Liver (tissue), 10 donors: ENCODE measurements at places on chromosomes 4 and X. TPM values are rescaled to one million over a fixed set of nuclear protein-coding genes. Genes with fewer than 3 reads are reported as not detected.

DNA sequence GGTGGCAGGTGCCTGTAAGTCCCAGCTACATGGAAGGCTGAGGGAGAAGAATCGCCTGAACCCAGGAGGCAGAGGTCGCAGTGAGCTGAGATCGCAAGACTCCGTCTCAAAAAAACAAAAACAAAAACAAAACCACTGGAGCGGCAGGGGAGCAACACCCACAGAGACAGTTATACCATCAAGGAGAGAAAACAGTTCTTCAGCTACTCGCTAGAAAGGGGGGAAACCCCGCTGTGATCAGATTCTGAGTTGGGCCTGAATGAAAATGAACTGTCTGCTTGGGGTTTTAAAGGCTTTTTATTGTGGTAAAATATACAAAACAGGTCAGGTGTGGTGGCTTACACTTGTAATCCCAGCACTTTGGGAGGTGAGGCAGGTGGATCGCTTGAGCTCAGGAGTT, 16.8 kb upstream of the IRAK1 start:
- H3K27me3 ChIP-seq = no peaks in the 10 kb centered on the region
- H3K4me1 ChIP-seq = peaks cover 2% of the 10 kb centered on the region
- no peak overlapping the region for H3K27ac ChIP-seq
- H3K4me3 ChIP-seq = no peak overlapping the region

- no peak for DNase-seq
- H3K36me3 ChIP-seq = no peaks in the 10 kb centered on the region
- no peaks in the 10 kb centered on the region for H3K4me1 ChIP-seq
- no peak overlapping the region for H3K4me3 ChIP-seq
- H3K27me3 ChIP-seq = no peaks in the 10 kb centered on the region
Measured at GRCh38 chr4:187301923-187302322, 578.3 kb upstream of the FAT1 start.

DNA sequence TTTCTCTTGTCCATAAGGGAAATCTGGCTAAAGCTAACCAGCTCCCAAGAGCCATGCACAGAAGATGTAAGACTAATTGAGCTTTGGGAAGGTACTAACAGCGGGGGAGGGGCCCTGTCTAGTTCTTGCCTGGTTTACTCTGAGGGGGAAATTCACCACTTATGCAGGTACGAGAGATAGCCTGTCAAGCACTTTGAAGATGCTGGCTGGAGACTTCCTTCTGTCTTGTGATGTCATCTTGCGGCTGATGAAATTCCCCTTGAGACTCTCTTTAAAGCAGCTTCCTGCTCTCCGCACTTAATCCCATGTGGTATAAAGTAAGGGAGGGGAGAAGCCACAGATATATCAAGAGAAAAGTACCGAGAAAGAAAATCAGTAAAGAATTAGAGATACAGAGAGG, 345.3 kb downstream of the MAPK10 start:
- H3K27ac ChIP-seq = no peak overlapping the region
- H3K36me3 ChIP-seq = no peaks in the 10 kb centered on the region
- DNase-seq = no peak
- no peaks in the 10 kb centered on the region for H3K27me3 ChIP-seq
- H3K4me3 ChIP-seq = no peak overlapping the region
- no peaks in the 10 kb centered on the region for H3K4me1 ChIP-seq

- DNase-seq = no peak
- H3K36me3 ChIP-seq = no peaks in the 10 kb centered on the region
- H3K27me3 ChIP-seq = no peaks in the 10 kb centered on the region
- H3K27ac ChIP-seq = no peak overlapping the region
Measured at GRCh38 chrX:83845397-83845796, 15.5 kb upstream of the CYLC1 start.

- H3K4me3 ChIP-seq = no peak overlapping the region
- H3K27me3 ChIP-seq = no peaks in the 10 kb centered on the region
- no peak overlapping the region for H3K27ac ChIP-seq
- H3K36me3 ChIP-seq = no peaks in the 10 kb centered on the region
Measured at GRCh38 chrX:150150076-150150779, 211.9 kb upstream of the EOLA2 start.

GRCh38 chrX:154021131-154021611, 1.5 kb upstream of the IRAK1 start:
- no peak overlapping the region for H3K4me3 ChIP-seq
- H3K27ac ChIP-seq = no peak overlapping the region
- DNase-seq = no peak
- H3K36me3 ChIP-seq = peaks cover 7% of the 10 kb centered on the region
- peaks cover 2% of the 10 kb centered on the region for H3K4me1 ChIP-seq

DNA sequence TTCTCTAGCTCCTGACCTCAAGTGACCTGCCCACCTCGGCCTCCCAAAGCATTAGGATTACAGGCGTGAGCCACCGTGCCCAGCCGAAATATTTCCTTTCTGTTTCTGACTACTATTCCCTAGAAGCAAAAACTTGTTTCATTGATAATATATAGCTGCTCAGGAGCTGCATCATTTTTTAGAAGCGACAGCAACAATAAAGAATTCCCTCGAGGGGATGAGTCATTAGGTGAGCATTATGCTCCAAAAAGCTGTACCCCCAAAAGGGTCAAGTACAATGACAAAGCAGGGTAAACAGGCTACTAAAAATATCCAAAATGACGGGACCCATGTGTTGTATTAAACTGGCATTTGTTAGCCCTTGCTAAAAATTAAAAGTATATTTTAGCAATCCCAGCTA, 67.0 kb downstream of the RBM47 start:
- no peaks in the 10 kb centered on the region for H3K27me3 ChIP-seq
- H3K4me3 ChIP-seq = no peak overlapping the region
- peak overlapping the region; percentile 7 for H3K27ac ChIP-seq
- H3K36me3 ChIP-seq = no peaks in the 10 kb centered on the region
- H3K4me1 ChIP-seq = peaks cover 23% of the 10 kb centered on the region

DNA sequence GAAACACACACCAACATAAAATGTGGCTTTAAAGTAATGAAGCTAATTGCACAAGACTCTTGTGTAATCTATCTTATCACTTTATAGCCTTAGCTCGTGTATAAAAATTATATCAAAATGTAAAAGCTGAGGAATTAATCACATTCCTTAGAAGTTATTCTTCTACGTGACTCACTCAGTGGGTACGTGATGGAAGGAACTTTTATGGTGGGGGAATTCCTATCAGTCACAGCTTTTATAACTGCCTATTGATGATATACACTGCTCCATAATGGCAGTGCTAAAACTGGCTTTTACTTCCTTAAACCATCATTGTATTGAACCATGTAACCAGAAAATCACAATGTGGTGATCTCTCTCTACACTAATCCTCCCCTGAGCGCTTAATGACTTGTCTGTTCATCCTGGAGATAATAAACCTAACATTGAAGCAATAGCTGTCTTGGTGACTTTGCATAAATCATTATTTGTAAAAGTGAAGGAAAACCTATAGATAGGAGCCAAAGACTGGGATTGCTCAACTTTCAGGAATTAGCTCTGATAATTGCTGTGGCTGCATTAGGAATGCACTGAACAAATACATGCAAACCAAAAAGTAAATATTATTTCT, 276.7 kb downstream of the GBA3 start:
- no peak for DNase-seq
- no peaks in the 10 kb centered on the region for H3K27me3 ChIP-seq
- no peaks in the 10 kb centered on the region for H3K36me3 ChIP-seq
- no peak overlapping the region for H3K27ac ChIP-seq

- no peaks in the 10 kb centered on the region for H3K27me3 ChIP-seq
- no peak overlapping the region for H3K4me3 ChIP-seq
- H3K36me3 ChIP-seq = no peaks in the 10 kb centered on the region
- H3K4me1 ChIP-seq = no peaks in the 10 kb centered on the region
- no peak for DNase-seq
Measured at GRCh38 chrX:123755107-123755506, 22.3 kb upstream of the THOC2 start.

- peaks cover 37% of the 10 kb centered on the region for H3K4me1 ChIP-seq
- H3K27me3 ChIP-seq = no peaks in the 10 kb centered on the region
- no peak overlapping the region for H3K27ac ChIP-seq
- DNase-seq = no peak
- H3K4me3 ChIP-seq = no peak overlapping the region
- H3K36me3 ChIP-seq = no peaks in the 10 kb centered on the region
Measured at GRCh38 chr4:109444182-109444844, 10.7 kb downstream of the SEC24B start.

DNA sequence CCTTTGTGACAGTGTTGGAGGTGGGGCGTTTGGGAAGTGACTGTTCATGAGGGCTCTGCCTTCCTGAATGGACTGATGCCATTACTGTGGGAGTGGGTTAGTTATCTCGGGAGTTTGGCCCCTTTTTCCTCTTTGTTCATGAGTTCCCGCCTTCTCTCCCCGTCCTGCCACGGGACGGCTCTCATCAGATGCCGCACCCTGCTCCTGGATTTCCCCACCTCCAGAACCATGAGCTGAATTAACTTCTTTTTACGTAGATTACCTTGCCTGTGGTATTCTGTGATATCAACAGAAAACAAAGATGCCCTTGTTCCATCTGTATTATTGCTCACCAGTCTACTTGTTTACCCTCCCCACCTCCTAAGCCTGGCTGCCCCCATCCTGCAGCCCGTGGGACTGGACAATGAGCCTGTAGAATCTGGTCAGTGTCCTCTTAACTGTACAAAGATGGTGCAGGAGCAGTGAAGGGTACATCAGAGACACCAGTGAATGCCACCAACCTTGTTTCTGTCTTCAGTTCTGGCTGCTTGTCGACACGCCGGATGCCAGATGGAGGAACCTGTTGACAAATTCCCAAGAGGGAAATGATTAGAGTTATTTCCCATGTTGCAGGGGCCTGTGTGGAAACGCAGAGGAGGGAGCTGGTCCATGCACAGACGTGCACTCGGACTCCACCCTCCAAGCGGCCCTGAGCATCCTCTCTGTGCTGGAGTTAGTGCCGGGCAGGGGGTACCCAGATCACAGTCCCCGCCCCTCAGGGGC, 104.7 kb downstream of the ABLIM2 start:
- H3K36me3 ChIP-seq = no peaks in the 10 kb centered on the region
- H3K4me1 ChIP-seq = peaks cover 7% of the 10 kb centered on the region
- no peak overlapping the region for H3K4me3 ChIP-seq
- no peak for DNase-seq
- no peak overlapping the region for H3K27ac ChIP-seq
- H3K27me3 ChIP-seq = no peaks in the 10 kb centered on the region

- H3K4me3 ChIP-seq = no peak overlapping the region
- H3K27ac ChIP-seq = no peak overlapping the region
- H3K27me3 ChIP-seq = no peaks in the 10 kb centered on the region
- DNase-seq = no peak
Measured at GRCh38 chrX:82692991-82693390, 815.1 kb upstream of the POU3F4 start.

- H3K27me3 ChIP-seq = no peaks in the 10 kb centered on the region
- DNase-seq = no peak
- no peak overlapping the region for H3K27ac ChIP-seq
- H3K4me3 ChIP-seq = no peak overlapping the region
- no peaks in the 10 kb centered on the region for H3K4me1 ChIP-seq
Measured at GRCh38 chr4:56613101-56613862, 67.8 kb downstream of the HOPX start.

GRCh38 chrX:117835034-117835433, 281.6 kb downstream of the KLHL13 start:
- H3K27ac ChIP-seq = no peak overlapping the region
- H3K36me3 ChIP-seq = no peaks in the 10 kb centered on the region
- H3K4me1 ChIP-seq = no peaks in the 10 kb centered on the region
- H3K4me3 ChIP-seq = no peak overlapping the region
- H3K27me3 ChIP-seq = no peaks in the 10 kb centered on the region
- DNase-seq = no peak

GRCh38 chrX:11212741-11213140, 80.5 kb upstream of the AMELX start:
- no peaks in the 10 kb centered on the region for H3K4me1 ChIP-seq
- no peaks in the 10 kb centered on the region for H3K27me3 ChIP-seq
- H3K27ac ChIP-seq = no peak overlapping the region
- no peak for DNase-seq
- H3K36me3 ChIP-seq = no peaks in the 10 kb centered on the region

DNA sequence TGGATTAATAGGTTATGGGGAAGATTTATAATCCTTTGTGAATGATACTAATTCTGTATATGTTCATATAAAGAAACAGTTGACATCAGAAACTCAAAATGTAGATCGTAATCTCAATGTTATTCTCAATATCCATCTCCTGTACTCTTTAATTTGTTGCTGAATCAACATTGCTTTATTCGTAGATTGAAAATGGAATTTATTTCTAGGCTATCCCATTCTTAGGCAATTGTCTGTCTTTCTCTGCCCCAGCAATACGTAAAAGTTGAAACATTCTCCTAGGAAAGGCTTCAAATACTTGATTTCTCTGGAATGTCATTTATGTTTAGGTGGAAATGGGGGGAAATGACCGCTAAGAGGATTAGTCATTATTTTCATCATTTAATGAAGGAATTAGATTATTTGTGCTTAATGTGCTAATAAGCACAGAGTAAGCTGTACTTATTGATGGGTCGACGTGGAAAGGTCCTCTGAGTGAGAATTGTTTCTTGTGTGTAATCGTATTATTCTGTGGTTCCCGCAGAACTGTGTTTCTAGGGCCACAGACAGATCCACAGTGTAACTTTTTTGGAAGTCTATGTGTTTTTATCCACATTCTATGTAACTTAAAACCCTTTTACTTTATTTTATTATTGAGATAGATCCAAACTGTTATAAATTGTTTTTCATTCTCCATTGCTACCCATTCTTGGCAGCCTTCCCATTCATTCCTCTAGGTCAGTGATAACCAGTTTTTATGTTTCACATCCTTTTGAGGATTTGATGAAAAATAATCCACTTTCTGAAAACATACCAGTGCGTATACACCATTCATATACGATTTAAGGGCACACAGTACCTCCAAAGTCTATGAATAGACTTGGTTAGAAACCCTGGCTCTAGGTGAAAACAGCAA, 262.9 kb downstream of the ARHGAP10 start:
- H3K27me3 ChIP-seq = no peaks in the 10 kb centered on the region
- DNase-seq = no peak
- H3K36me3 ChIP-seq = no peaks in the 10 kb centered on the region

TLR8 gene
- 3.2 TPM for total RNA-seq

NPFFR2 gene
- total RNA-seq = not detected

CAPN6 gene
- 0.23 TPM for total RNA-seq

P2RY8 gene
- total RNA-seq = 0.59 TPM

BRS3 gene
- not detected for total RNA-seq

HS3ST1 gene
- total RNA-seq = 0.25 TPM

PGRMC2 gene
- total RNA-seq = 44.3 TPM

PPP1R2C gene
- total RNA-seq = not detected

BEND2 gene
- 0.09 TPM for total RNA-seq

IDH3G gene
- total RNA-seq = 23.3 TPM

TCP11X2 gene
- total RNA-seq = not detected

CDKL2 gene
- total RNA-seq = 0.14 TPM

CXCL10 gene
- 9.4 TPM for total RNA-seq

EVC gene
- total RNA-seq = 10.9 TPM

FGFR3 gene
- total RNA-seq = 39.1 TPM

CCNG2 gene
- 10.8 TPM for total RNA-seq

CHRDL1 gene
- total RNA-seq = 2.1 TPM
